NCI-H1436 treated with DMSO at 0.1 percent for 48 hours (cell line): ENCODE measurements at places on chromosomes 7 and 10.

DNA sequence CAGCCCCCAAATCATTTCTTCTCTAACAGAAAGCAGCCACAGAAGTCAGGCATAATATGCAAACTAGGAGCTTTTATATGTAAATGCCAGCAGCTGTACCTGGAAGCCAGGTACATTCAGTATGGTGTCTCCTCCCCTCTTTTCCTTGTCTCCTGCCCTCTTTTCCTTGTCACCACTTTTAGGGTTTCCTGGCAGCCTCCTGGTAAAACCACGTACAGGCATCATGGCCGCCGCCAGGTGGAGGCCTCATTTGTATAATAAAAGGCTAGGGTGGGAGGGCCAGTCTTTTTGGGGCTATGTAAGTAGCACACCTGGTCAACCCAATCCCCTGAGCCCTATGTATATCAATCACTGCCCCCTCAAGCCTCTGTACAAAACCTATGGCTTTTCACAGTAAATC, 28.7 kb downstream of the PDZD8 start:
- DNase-seq, result no peak

DNA sequence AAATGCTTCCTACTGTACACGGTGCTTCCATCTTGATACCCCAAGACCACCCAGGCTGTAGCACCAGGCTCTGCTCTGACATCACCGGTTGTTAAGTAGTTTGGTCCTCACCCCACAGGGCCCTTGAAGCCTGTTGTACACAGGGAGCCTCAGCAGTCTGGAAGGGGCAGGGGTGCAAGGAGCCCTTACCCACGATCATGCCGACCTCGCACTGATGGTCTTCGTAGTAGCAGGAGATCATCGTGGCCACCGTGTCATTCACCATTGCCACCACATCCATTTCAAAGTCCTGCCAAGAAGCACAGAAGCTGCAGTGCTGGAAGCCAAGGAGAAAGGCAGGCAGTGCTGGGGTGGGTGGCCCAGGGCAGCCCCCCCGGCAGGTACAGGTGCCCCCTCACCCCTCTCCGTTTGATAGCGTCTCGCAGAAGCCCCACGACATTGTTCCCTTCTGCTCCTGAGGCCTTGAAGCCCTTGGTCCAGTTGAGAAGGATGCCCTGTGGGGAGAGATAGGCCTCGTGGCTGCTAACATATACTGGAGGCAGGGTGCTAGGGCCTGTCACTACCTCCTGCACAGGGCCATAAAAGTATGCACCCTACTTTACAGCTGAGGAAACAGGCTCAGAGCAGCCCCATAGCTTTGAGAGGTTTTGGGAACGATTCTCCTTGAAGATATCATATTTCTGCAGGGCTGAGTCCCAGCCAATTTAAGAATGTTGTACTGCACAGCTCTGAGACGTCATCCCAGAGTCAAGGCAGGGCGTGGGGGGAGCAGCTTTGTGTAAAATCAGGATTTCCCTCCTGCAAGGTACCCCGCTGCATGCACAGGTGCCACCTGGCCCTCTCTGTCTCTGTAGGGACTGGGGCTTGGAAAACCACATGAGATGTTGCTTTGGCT, 8.7 kb upstream of the MYL7 start:
- no peak for DNase-seq

GRCh38 chr10:64586934-64587503, 1065.8 kb downstream of the REEP3 start:
- DNase-seq, result no peak

GRCh38 chr7:70156057-70156456, 557.8 kb downstream of the AUTS2 start:
- no peak for DNase-seq

DNA sequence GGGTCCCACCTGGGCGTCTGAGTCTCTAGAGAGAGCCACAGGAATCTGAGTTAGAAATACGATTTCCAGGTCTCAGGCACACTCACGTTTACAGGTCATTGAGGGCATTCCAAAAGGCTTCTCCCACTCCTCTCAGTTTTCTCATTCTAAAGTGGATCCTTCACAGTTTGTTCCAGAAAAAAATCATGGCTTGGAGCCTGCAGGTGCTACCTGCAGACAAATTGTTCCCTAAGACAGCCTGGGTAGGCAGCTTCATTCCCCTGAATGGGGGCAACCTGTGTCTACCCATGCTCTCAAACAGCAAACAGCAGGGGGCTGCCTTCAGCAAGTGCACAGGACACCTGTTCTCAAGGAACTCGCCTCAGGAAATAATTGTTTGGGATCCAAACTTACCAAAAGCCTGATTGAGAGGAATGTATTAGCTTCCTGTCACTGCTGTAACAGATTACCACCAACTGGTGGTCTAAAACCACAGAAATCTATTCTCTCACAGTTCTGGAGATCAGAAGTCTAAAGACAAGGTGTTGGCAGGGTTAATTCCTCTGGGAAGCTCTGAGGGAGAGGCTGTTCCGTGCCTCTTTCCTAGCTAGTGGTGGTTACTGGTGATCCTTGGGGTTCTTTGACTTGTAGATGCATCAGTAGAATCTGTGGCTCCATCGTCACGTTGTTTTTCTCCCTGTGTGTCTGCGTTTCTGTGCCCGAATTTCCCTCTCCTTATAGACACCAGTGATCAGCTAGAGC, 117.2 kb downstream of the RAB11FIP2 start:
- DNase-seq, result no peak

GRCh38 chr7:158387546-158387891, 200.1 kb downstream of the PTPRN2 start:
- DNase-seq, result no peak

- no peak for DNase-seq
Observed at GRCh38 chr7:2821161-2821841, 22.8 kb downstream of the GNA12 start.

DNA sequence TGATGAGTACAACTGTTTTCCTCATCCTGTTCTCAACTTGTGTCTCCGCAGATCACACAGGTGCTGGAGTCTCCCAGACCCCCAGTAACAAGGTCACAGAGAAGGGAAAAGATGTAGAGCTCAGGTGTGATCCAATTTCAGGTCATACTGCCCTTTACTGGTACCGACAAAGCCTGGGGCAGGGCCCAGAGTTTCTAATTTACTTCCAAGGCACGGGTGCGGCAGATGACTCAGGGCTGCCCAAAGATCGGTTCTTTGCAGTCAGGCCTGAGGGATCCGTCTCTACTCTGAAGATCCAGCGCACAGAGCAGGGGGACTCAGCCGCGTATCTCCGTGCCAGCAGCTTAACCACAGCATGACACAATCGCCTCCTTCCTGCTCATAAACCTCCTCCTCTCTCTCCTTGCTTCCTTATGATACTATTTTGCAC, 126.7 kb upstream of the PRSS58 start:
- no peak for DNase-seq

GRCh38 chr7:867001-867405, 9.4 kb upstream of the GET4 start:
- no peak for DNase-seq

GRCh38 chr10:75542906-75543305, 111.5 kb downstream of the LRMDA start:
- DNase-seq, result no peak

DNA sequence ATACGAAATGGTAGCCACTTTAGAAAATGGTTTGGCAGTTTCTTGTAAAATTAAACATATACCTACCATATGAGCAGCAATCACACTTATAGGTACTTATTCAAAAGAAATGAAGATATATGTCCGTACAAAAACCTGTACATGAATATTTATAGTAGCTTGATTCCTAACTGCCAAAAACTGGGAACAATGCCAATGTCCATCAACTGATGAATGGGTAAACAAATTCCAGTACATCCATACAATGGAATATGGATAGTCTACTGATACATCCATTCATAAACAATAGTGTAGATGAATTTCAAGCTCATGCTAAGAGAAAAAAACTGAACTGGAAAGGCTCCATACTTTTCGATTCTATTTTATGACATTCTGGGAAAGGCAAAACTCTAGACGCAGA, 68.5 kb downstream of the AGK start:
- DNase-seq, result no peak

- DNase-seq, result no peak
Observed at GRCh38 chr10:13490503-13490902, 38.3 kb downstream of the BEND7 start.

DNA sequence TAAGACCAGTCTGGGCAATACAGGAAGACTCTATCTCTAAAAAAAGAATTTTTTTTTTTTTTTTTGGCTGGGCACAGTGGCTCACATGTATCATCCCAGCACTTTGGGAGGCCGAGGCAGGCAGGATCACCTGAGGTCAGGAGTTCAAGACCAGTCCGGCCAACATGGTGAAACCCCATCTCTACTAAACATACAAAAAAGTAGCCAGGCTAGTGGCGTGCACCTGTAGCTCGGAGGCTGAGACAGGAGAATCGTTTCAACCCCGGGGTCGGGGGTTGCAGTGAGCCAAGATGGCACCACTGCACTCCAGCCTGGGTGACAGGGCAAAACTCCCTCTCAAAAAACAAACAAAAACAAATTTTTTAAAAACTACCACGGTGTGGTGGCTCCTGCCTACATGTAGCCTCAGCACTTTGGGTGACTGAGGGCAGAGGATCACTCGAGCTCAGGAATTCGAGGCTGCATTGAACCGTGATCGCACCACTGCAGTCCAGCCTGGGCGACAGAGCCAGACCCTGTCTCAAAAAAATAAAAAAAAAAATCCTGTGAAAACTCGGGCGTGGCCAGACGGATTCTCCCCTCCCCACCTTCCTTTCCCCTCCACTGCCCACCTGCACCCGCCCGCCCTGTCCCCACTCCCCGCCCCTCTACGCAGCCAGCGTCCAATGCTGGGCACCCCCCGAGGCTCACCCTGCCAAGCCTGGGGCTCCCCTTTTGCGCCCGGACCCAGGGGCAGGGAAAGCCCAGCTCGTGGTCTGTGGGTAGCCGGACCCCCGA, 745 bp upstream of the ORAI2 start:
- no peak for DNase-seq

GRCh38 chr7:158070222-158070920, 517.3 kb downstream of the PTPRN2 start:
- no peak for DNase-seq

DNA sequence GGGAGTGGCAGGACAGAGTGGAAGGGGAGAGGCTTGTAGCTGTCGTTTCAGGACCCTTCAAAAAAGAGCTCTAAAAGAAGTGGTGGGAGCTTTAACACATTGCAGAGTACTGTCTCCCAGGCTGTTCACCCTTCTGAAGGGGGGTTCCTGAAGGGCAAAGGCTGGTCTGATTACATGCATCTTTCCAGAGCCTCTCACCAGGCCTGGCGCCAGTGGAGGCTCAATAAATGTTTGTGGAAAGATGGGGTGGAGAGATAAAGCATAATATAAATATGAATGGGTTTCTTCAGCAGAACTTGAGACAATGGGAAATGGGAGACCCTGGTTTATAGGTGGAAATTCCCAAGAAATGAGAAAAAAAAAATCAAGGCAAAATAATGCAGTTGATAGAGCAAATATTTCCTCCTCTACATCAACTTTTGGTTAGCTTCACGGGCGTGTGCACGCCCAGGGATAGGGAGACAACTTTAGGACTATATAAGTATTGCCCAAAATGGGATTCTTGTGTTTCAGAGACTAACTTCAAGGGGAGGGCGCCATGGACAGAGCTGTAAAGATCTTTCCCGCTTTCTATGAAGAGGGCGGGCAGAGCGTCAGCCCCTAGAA, 613 bp upstream of the BUB3 start:
- DNase-seq, result no peak

- DNase-seq, result no peak
Observed at GRCh38 chr7:38658921-38659320, 27.7 kb upstream of the AMPH start.

GRCh38 chr7:78261739-78262138, 463.2 kb downstream of the PHTF2 start:
- DNase-seq, result no peak

GRCh38 chr7:108283252-108283651, 153.1 kb upstream of the LAMB4 start:
- no peak for DNase-seq

- DNase-seq, result no peak
Observed at GRCh38 chr7:75033064-75033463, 40.5 kb downstream of the RCC1L start.

- no peak for DNase-seq
Observed at GRCh38 chr7:93566876-93567275, 7.6 kb downstream of the CALCR start.

DNA sequence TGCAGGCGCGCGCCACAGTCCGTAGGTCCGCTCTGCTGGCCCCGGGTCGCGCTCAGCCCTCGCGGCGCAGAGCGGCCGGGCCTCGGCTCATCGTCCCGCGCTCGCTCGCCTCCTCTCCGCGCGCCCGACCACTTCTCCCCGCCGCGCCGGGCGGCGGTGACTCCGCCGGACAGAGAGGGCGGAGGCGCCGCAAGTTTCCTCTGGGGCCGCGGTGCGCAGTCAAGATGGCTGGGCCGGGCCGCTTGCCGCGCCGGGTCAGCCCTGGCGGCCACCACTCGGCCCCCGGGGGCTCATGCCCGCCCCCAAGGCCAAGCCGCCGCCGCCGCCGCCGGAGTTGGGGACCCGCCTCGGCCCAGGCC, 441 bp downstream of the FZD8 start:
- no peak for DNase-seq

GRCh38 chr10:116259638-116260037, 13.4 kb downstream of the GFRA1 start:
- DNase-seq, result no peak

GRCh38 chr10:90398566-90398965, 459.3 kb downstream of the HTR7 start:
- no peak for DNase-seq

DNA sequence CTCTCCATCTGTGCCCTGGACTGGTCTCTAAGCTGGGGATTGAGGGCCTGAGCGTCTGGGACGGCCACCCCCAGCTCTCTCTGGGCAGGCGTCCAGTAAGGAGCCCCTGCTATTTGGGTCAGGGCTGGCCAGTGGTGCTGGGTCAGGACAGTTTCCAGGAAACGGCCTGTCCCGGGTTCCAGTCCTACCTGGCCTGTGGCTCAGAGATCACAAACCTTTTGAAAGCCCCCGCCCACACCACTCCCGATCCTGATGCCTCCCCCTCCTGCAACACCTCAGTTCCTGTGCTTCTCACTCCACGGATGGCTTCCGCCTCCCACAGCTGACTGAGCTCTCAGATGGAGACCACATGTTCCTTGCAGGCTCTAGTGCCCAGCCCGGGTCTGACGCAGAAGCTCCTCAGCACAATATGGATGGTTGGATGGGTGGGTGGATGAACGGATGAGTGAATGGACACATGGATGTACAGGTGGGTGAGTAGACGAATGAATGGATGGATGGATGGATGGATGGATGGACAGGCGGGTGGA, 91.7 kb upstream of the PDGFA start:
- no peak for DNase-seq

DNA sequence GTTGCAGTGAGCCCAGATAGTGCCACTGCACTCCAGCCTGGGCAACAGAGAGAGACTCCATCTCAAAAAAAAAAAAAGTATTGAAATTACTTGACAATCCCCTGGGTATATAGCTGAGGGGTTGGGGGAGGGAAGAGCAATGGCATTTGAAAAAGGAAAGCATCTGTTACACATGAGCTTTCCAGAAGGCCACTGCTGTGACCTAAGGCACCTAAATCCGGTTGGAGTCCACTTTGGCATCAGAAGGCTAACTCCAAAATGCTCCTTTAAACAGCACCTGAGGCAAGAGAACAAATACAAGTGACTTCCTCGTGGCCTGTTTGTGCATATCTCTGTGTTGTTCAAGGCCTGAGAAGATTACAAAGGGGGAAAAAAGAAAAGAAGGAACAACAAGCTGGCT, 74.8 kb upstream of the PALS2 start:
- DNase-seq, result no peak
